ENCODE measurements at places on chromosomes 12 and 14.

- no peak for DNase-seq
Observed at GRCh38 chr12:70555081-70555480, 82.1 kb downstream of the PTPRB start.

GRCh38 chr12:29743801-29744200 lies 39.9 kb downstream of the TMTC1 start:
- DNase-seq = no peak

GRCh38 chr12:120262852-120263747 lies 2.4 kb downstream of the PXN start:
- no peak for DNase-seq

GRCh38 chr12:48336564-48336963 lies 14.2 kb downstream of the ZNF641 start:
- no peak for DNase-seq

DNA sequence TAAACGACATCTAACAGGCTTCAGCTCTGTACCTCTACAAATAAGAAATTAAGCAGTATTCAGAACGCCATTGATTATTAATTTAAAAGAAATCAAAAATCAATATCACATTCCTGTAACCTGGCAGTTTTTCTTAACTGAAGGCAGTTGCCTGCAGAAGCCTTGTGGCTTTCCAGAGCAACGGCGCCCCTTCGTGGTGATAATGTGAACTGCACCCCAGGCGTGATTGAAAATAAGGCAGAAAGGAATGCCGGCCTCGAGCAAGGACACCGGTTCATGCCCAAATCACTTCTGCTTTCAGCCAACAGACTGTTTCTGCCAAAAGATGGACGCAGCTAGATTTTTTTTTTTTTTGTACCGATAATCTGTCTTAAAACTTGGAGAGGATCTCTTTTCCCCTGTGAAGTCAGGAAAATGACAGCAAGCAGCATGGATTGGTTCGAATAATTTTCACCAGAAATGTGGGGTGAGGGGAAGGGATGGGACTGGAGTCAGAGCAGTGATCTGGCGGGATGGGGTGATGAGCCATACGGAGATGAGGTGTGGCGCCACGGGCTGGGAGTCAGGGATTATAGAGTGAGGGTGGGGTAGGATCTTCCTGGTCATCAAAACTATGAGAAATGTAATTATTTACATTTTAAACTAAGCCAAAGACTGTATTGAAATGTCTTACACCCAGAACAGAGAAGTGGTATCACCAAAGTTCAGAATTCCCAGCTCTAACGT lies 473.0 kb downstream of the DPF3 start:
- peak; percentile 42 for DNase-seq

DNA sequence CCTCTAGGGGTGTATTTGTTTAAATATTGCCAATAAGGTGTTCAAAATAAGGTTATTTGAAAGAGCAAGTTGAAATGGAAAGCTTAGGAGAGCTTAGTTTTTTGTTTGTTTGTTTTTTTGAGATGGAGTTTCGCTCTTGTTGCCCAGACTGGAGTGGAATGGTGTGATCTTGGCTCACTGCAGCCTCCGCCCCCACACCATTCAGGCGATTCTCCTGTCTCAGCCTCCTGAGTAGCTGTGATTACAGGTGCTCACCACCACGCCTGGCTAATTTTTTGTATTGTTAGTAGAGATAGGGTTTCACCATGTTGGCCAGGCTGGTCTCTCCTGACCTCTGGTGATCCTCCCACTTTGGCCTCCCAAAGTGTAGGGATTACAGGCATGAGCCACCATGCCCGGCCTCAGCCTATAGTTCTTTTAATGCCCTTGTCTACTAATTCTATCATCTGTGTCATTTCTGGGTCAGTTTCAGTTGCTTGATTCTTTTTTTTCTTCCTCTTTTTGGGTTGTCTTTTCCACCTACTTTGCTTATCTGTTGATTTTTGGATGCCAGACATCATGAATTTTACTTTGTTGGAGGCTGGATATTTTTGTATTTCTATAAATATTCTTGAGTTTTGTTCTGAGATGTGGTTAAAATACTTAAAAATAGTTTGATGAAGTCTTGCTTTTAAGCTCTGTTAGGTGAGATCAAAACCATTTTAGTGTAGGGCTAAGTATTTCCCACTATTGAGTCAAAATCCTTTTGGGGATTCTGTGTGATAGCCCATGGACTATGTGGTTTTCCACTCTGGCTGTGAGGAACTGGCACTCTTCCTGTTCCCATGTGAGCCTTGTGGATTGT lies 18.7 kb downstream of the RCOR1 start:
- no peak for DNase-seq

- DNase-seq = no peak
Observed at GRCh38 chr14:35337269-35338255, 45.4 kb downstream of the PSMA6 start.

DNA sequence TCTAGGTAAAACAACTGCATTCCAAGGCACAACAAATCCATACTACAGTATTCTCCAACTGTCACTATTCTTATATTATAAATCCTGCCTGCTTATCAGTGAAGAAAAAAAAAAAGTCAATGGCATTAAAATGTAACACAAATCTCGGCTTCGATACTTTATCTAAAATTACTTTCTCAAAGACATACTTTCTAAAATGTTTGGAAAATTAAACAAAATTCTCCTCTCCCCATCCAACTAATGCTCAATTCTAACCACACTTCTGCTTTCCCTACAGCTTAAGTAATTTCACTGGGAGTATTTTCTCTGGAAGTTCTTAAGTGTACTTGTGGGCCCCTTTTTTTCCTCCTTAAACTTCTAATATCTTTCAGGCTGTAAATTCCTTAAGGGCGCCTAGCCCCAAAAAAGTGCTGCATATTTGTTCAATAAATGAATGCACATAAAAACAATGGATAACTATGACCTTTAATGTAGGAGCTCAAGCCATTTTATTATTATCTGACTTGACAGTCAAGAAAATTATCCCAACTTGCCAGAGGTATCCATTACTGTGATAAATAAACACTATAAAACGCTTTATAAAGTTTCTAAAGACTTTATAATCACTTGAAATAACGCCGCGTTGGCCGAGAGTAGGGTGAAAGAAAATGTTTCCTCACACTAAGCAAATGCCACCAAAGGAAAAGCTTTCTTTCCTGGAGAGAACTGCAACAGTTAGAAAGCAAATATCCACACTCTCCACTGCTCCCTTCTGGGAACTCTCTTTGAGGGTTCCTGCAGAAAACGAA lies 977 bp downstream of the HEATR5A start:
- no peak for DNase-seq

DNA sequence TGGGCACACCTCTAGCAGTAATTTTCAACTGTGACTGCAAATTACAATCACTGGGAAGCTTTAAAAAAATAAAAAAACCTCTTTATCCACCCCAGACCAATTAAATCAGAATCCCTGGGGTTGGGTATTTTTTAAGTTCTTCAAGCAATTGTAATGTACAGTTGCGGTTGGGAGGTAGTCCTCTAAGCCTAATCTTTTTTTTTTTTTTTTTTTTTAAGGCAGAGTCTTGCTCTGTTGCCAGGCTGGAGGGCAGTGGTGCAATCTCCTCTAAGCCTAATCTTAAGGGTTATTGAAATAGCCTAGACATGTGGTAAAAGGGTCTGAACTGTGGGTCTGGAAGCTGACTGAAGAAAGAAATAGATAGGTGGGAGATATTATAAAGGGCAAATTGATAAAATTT lies 230.5 kb downstream of the AKAP6 start:
- no peak for DNase-seq

DNA sequence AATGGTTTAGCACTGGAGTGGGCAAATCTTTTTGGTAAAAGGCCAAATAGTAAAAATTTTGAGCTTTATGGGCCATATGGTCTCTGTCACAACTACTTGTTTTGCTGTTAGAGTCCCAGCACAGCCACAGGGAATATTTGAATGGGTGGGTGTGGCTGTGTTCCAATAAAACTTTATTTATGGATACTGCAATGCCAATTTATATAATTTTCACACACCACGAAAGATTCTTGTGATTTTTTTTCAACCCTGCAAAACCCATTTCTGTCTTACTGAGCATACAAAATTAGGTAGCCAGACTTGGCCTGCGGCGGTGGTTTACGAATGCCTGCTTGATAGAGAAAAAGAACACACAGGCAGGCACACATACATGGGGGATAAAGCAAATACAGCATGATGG lies 28.3 kb downstream of the TMEM120B start:
- DNase-seq = no peak

GRCh38 chr12:96886998-96887677 lies 19.9 kb upstream of the NEDD1 start:
- DNase-seq = no peak

DNA sequence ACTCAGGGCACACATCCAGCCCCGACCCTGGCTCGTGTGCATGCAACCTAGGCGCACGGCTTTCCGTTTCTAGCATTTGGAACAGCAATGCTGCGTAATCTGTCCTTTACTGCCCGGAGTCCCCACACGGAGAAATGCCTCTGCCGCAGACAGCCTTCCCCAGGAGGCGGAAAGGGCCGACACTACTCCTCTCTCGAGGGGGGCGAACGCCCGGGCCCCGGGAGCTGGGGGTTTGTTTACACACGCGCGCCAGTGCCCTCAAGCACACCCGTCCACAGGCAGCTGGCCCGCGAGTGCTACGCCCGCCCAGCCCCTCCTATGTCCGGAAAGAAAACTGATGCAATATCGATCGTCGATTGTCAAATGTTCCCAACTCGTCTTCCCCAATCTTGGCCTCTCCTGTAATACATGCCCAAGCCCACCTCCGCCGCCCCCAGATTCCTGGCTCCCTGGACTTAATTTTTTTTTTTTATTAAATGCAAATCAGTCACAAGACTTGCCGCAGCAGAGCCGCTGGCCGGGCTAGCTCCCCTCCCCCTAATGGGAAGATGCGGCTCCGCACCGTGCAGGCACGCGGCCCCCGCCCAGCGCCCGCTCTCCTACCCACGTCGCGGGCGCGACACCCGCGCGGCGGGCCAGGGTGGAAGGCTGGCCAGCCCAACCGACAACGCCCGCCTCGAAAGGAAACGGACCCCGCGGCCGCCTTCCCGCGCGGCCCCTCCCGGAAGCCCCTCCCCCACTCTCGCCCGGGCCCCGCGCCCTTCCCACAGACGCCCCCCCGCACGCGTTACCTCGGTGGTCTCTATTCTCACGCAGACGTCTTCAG lies 642 bp downstream of the SLC38A2 start:
- peak; percentile 36 for DNase-seq

GRCh38 chr12:45219621-45220020 lies 3.7 kb downstream of the ANO6 start:
- no peak for DNase-seq

- no peak for DNase-seq
Observed at GRCh38 chr14:103385929-103386712, 906 bp downstream of the MARK3 start.

GRCh38 chr12:64616201-64616600 lies 5.9 kb downstream of the RASSF3 start:
- no peak for DNase-seq

DNA sequence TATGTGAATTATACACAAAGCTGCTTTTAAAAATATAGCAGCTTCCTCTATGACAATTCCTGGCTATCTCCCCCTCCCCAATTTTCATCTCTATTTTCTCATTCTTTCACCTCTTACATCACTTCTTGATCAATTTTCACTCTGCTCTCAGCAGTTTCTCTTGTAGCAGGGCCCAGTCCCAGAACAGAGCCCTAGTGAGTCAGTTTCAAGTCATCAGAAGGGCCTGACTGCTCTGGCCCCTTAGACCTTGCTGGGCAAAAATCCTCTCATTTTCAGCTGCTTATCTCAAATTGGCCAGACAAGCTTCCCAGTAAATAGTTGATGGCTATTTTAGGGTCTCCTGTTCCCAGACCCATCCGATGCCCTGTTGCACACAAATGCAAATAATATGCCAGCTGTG lies 101.4 kb downstream of the TTC7B start:
- no peak for DNase-seq

DNA sequence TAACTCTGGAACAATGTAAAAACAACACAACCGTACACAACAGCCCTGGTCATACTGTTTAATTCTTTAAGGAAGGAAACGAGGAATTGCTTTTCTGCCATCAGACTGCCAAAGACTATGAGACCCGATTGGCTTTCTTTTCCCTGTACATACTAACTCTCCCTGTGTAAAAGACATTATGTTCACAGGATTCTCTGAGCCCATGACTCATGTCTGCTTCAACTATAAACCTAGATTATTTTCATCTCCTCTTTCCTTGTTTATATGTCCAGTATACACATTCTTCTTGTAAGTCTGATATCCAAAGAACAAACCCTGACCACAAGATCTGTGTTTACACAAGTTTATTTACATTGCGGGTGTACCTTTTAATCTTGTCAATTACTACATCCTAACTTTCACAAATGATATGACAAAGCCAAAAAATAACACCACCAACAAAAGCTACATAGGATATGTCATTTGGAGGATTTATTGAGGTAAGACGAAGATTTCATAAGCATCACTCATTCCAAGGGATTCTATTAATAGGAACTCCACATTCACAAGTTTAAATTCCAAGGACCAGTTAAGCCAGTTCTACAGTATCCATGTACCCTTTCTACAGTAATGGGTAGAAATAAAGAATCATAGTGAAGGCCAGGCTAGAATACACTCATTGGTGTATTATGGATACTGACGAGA lies 67.3 kb downstream of the STXBP6 start:
- no peak for DNase-seq

- DNase-seq = no peak
Observed at GRCh38 chr14:101124815-101125214, 221.3 kb upstream of the RTL1 start.

DNA sequence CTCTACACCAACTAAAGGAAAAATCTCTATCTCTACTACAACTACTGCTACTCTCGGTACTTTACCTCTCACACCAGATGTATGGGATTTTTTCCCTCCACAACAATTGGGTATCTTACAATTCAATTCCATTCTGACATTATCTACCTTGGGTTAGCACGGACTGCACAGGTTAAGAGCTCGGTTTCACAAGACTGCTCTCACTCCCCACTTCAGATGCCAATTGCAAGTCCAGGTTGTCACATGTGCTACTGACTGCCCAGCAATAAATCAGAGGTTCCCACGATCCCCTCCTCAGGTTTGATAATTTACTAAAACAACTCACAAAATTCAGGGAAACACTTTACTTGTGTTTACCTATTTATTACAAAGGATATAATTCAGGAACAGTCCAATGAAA lies 58.0 kb downstream of the OVCH1 start:
- no peak for DNase-seq

GRCh38 chr12:90013409-90013808 lies 304.8 kb upstream of the ATP2B1 start:
- DNase-seq = no peak

GRCh38 chr12:53414756-53415417 lies 8.8 kb upstream of the AMHR2 start:
- DNase-seq = no peak

DNA sequence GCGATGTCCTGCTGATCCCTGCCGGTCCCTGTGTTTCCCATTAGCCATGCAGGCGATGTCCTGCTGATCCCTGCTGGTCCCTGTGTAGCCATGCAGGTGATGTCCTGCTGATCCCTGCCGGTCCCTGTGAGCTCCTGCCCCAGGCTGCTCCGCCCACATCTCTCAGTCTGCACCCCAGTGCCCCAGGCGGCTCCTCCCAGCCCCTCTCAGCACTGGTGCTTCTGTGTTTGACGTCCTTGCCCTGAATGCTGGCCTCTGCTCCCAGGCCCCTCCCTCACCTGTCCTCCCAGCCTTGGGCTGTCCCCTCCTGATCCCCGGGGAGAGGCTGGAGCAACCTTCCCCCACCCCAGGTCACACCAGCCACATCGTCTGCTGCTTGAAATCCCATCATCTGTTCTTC lies 41.4 kb upstream of the TEX22 start:
- DNase-seq = no peak
